Gastrocnemius medialis (tissue), 4 donors: ENCODE measurements at places on chromosomes 4 and X. TPM values are rescaled to one million over a fixed set of nuclear protein-coding genes. Genes with fewer than 3 reads are reported as not detected.

Gene LUZP4
- total RNA-seq = not detected

DNA sequence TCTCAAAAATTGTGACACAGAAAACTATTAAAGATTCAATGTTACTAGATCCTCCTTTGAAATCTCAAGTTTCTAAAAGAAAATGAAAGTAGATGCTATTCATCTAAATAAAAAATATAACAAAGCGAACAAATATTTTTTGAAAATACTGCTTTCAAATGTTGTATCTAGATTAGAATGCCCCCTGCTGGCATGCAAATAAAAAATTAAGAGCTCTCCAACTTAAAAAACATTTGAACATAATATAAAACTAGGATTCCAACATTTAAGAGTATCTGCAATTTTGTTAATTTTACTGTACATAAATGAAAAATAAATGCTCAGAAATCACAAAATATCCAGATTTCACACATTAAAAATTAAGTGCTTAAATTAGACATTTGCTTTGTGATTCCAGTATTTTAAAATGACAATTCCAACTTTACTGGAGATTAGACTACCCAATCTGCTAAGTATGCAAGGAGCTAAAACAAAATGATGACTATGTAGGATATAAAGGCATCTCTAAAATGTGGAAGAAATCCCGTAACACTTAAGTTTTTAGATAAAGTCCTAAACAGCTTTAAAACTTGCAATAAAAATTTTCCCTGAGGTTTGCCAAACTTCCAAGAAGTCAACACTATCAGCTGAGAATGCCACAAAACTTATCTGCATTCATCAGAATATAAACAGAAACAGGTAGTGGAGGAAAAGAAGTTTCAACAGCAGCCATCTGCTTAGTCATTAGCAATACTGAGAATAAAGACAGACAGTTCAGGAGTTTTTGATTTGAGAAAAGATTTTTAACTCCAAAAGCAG, 32.7 kb downstream of the DHX15 start:
- no peak for DNase-seq
- peak overlapping the region; percentile 20 for H3K27ac ChIP-seq
- no peak overlapping the region for H3K4me3 ChIP-seq
- peaks cover 25% of the 10 kb centered on the region for H3K36me3 ChIP-seq
- H3K27me3 ChIP-seq = no peaks in the 10 kb centered on the region

DNA sequence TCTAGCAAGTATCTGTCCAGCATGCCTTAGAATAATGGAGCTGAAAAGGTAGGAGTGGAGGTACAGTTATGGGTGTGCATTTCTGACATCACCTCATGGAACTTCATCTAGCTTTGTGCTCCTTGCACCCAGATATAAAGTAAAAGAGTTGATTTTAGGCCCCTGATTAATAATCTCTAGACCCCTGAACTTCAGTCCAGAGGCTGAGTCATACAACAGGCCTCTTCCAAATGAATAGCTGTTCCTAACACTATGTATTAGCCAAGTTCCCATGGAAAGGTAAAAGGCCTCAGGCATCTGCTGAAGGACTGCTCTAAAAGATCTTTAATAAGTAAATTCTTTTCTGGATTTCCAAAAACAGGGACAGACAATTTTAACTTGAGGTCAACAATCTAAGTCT, 16.2 kb downstream of the TBC1D9 start:
- no peaks in the 10 kb centered on the region for H3K4me1 ChIP-seq
- no peak overlapping the region for H3K4me3 ChIP-seq
- DNase-seq = no peak
- no peak overlapping the region for H3K27ac ChIP-seq
- H3K27me3 ChIP-seq = no peaks in the 10 kb centered on the region
- no peaks in the 10 kb centered on the region for H3K36me3 ChIP-seq

Gene GNRHR
- not detected for total RNA-seq

GRCh38 chr4:112423591-112423990, 92.4 kb downstream of the NEUROG2 start:
- H3K36me3 ChIP-seq = no peaks in the 10 kb centered on the region
- DNase-seq = no peak
- H3K27me3 ChIP-seq = no peaks in the 10 kb centered on the region
- H3K4me1 ChIP-seq = no peaks in the 10 kb centered on the region

DNA sequence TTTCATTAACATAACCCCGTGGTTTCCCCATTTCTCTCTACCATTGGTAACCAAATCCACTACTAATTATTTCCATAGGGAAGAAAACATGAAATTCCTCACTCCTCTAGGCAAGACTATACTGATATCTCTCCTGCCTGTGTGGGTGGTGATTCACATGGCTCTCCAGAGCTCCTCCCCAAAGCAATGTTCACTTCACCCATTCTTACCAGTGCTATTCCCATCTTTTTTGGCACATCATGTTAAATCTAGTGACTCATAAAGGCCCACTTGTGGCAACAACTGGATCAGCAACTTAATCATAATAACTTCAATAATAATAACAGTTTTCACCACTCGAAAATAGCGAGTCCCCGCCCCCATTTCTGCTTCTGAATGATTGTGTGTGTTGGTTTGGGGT, 6.1 kb upstream of the HCCS start:
- DNase-seq = no peak
- H3K4me3 ChIP-seq = no peak overlapping the region
- H3K36me3 ChIP-seq = no peaks in the 10 kb centered on the region
- no peaks in the 10 kb centered on the region for H3K4me1 ChIP-seq

Gene ELF2
- 22.1 TPM for total RNA-seq

Gene ARSJ
- 0.31 TPM for total RNA-seq

DNA sequence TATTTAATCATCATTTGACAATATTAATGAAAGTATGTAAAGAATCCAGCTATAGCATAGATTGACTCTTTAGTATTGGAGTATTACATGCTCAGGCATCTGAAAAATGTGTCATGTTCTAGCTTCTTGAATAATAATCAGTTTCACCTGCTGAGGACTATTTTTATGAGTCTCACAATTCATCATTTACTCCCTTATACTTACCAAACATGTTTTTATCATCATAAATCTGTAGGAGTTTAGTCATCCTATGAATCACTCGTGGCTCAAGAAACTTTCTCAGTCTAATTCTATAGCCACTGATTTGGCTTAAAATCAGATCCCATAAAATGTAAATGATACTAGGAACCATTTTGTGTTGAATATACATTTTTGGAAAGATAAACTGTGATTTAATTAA, 1616.1 kb downstream of the C4orf33 start:
- no peak overlapping the region for H3K27ac ChIP-seq
- H3K27me3 ChIP-seq = no peaks in the 10 kb centered on the region
- no peaks in the 10 kb centered on the region for H3K36me3 ChIP-seq
- H3K4me1 ChIP-seq = no peaks in the 10 kb centered on the region
- DNase-seq = no peak

DNA sequence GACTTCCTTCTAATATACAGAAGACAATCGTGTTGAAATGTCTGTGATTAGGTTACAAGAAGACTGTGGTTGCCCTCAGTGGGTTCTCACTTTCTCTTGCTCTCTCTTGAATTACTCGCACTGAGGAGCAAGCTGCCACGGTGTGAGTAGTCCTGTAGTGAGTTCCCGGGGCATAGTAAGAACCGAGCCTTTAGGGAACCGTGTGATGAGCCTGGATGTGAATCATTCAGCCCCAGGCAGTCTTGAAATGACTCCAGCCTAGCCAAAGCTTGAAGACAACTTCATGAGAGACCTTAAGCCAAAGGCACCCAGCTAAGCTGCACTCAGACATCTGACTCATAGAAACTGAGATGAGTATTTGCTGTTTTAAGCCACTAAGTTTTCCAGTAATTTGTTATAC, 292.7 kb downstream of the SPOCK3 start:
- no peaks in the 10 kb centered on the region for H3K36me3 ChIP-seq
- no peak overlapping the region for H3K4me3 ChIP-seq
- H3K4me1 ChIP-seq = no peaks in the 10 kb centered on the region
- no peak overlapping the region for H3K27ac ChIP-seq
- H3K27me3 ChIP-seq = no peaks in the 10 kb centered on the region

DNA sequence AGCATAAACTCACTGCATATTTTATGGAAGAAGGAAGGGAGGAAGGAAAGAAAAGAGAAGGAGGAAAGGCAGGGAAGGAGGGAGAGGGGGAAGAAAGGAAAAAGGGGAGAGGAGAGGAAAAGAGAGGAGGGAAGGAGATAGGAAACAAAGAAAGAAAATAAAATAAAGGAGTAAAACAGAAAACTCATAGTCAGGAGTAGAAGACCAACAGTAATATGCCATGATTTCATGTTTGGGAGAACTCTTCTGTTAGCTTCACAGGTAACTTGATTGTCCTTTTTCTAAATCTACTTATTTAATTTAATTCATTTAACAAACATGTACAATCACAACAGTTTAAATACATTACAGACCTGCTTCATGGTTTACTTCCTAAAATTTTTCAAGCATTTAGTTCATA, 46.8 kb upstream of the SGMS2 start:
- H3K36me3 ChIP-seq = no peaks in the 10 kb centered on the region
- H3K4me3 ChIP-seq = no peak overlapping the region
- H3K4me1 ChIP-seq = no peaks in the 10 kb centered on the region
- no peak for DNase-seq

Gene ITGB1BP2
- 17.1 TPM for total RNA-seq

DNA sequence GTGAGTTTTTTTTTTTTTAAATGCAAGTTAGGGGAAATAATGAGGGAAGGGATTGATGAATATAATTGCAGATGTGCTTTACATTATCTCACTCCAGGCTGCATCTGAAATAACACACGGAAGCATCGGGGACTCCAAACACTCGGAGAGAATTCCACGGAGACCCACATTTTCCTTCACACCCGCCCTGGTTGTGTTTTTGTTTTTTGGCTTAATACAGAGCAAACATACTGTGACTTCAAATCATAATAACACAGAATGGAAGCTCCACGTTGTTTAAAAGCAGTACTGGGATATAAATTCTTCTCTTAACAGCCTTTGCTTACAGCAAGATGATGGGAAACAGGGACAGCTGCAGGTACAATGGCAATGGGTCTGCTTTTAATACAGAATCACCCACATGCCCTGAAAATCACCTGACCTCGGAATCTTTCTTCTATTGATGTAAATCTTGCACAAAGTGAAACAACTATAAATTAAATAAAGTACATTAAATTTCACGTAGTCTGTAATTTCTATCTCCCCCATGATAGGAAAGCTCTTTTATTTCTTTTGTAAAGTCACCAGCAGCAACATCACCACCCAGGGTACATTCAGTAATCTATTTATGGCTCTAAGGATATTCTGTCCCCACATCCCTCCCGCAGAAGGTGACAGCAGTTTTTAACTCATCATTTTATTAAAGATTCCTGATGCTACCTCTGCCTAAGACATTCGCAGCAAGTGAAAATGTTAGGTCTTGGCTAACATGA, 119.3 kb downstream of the ZNF827 start:
- no peaks in the 10 kb centered on the region for H3K27me3 ChIP-seq
- H3K36me3 ChIP-seq = no peaks in the 10 kb centered on the region
- H3K27ac ChIP-seq = peak overlapping the region; percentile 82
- DNase-seq = no peak
- H3K4me1 ChIP-seq = peaks cover 32% of the 10 kb centered on the region
- no peak overlapping the region for H3K4me3 ChIP-seq

- H3K27ac ChIP-seq = no peak overlapping the region
- no peaks in the 10 kb centered on the region for H3K36me3 ChIP-seq
- no peaks in the 10 kb centered on the region for H3K4me1 ChIP-seq
- no peak for DNase-seq
- H3K4me3 ChIP-seq = no peak overlapping the region
- no peaks in the 10 kb centered on the region for H3K27me3 ChIP-seq
Measured at GRCh38 chrX:149453030-149453429, 52.1 kb downstream of the IDS start.

DNA sequence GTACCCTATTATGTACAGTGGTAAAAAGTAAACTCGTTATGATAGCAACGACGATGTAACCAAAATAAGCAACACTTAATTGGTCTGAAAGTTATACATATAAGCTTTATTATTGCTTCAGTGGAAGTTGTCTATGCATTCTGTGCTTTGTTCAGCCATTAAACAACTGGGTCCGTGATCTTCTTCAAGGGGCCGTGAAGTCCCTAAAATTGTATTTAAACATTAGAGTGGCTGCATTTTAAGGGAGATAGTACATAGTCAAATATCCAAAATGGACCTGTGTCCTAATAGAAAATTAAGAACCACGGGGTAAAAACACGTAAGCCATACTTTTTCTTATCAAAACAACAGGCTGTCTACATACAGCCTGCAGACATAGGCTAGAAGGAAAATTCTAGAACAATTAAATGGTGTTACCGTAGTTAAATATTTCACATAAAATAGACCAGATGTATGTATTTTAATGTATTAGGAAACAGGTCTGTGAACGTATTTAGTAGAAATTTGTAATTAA, 2.1 kb downstream of the GUCY1A1 start:
- H3K4me1 ChIP-seq = peaks cover 4% of the 10 kb centered on the region
- H3K27me3 ChIP-seq = no peaks in the 10 kb centered on the region
- peak overlapping the region; percentile 66 for H3K27ac ChIP-seq
- no peak for DNase-seq
- H3K36me3 ChIP-seq = no peaks in the 10 kb centered on the region

Gene GLOD5
- total RNA-seq = not detected

Gene ADH6
- total RNA-seq = not detected

GRCh38 chr4:2186133-2186864, 55.6 kb downstream of the HAUS3 start:
- H3K4me3 ChIP-seq = no peak overlapping the region
- H3K36me3 ChIP-seq = no peaks in the 10 kb centered on the region
- H3K27ac ChIP-seq = no peak overlapping the region
- no peak for DNase-seq
- no peaks in the 10 kb centered on the region for H3K4me1 ChIP-seq

GRCh38 chr4:184896868-184897715, 71.3 kb upstream of the ACSL1 start:
- H3K27me3 ChIP-seq = no peaks in the 10 kb centered on the region
- peaks cover 22% of the 10 kb centered on the region for H3K4me1 ChIP-seq
- no peaks in the 10 kb centered on the region for H3K36me3 ChIP-seq
- no peak for DNase-seq

GRCh38 chr4:92307866-92308265, 4.1 kb downstream of the GRID2 start:
- peaks cover 33% of the 10 kb centered on the region for H3K27me3 ChIP-seq
- no peaks in the 10 kb centered on the region for H3K4me1 ChIP-seq
- H3K36me3 ChIP-seq = no peaks in the 10 kb centered on the region

DNA sequence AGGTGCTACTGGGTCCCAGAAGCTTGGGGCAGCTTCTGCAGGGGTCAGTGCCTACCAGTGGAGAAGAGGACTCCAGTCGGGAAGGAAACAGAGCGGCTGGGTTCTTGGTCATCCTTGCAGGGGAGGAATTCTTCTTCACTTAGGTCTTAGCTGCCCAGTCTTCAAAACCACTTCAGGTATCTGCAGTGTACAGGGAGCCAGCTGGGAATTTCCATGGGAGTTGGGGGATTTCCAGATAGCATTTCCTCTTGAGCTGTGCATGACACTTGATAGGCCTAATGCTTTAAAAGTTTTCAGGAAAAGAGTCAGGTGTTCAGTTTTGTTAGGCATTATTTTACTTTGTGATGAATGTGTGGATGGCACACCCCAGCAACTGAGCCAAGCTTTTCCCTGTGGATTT, 58.1 kb upstream of the ENPP6 start:
- H3K4me1 ChIP-seq = no peaks in the 10 kb centered on the region
- no peaks in the 10 kb centered on the region for H3K27me3 ChIP-seq
- no peak overlapping the region for H3K27ac ChIP-seq
- no peaks in the 10 kb centered on the region for H3K36me3 ChIP-seq
- no peak for DNase-seq
- no peak overlapping the region for H3K4me3 ChIP-seq
